NCI-H1436 (cell line): ENCODE measurements at places on chromosomes 4 and X.

DNA sequence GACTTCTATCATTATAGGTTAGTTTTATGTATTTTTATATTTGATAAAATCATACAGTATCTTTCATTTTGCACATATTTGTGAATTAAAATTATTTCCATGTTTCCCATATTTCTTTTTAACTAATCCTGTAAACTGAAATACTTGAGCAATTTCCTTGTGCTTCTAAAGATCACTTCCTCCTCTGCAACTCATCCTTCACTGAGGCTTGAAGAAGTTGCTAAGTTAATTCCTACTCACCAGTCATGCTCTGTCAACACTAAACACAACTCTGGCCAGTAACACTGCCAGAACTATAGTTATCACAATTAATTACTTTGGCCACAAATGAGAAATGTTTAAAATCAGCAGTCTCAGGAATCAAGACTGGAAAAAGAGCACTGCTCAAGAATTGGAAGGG, 6.7 kb downstream of the SPATA4 start:
- DNase-seq: no peak

- no peak for DNase-seq
Observed at GRCh38 chr4:24881508-24882196, 31.2 kb downstream of the CCDC149 start.

- DNase-seq: no peak
Observed at GRCh38 chrX:48802905-48803200, 986 bp downstream of the HDAC6 start.

DNA sequence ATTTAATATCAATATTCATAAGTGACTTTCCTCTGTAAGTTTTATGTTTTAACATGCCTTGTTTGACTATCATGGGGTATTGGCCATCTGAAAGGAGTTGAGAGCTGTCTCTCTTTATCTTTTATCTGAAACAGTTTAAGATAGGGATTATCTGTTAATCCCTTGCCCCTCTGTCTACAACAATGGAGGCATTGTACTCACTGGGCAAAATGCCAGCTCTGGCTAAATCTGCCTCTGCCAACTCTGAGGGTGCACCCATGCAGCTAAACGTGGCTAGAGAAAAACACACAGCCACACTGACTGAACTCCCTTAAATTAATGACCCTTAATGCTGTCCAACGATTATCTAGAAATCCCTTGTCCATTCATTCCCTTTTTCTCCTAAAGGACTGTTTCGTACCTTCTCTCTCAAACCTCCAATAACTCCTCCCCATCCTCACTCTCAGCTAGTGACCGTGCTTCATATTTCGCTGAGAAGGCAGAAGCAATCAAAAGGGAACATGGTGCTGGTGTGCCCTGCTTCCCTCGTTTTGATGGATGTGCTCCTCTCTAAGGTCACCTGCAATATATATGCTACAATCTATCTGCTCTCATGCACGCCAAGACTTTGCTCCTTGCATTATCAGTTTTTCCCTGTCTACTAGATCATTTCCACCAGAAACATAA, 10.3 kb downstream of the PHKA2 start:
- no peak for DNase-seq

DNA sequence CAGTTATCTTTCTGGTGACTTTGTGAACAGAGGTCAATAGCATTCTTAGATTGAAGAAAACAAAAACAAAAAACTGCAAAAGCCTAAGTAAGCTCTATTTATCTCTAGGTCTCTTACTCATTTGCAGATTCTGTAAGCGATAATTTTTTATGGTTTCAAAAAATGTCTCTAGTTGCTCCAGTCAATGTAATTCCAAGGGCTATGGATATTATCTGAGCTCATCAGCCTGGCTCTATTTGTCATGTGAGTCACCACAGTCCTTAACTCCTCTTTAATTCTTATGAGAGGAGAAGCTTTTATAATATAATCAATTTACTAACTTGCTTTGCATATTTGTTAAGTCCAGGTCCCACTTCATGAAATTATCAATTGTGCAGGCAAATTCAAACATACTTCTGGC, 79.1 kb downstream of the NPFFR2 start:
- no peak for DNase-seq

- DNase-seq: no peak
Observed at GRCh38 chrX:1493877-1494510, 41.3 kb upstream of the ASMTL start.

DNA sequence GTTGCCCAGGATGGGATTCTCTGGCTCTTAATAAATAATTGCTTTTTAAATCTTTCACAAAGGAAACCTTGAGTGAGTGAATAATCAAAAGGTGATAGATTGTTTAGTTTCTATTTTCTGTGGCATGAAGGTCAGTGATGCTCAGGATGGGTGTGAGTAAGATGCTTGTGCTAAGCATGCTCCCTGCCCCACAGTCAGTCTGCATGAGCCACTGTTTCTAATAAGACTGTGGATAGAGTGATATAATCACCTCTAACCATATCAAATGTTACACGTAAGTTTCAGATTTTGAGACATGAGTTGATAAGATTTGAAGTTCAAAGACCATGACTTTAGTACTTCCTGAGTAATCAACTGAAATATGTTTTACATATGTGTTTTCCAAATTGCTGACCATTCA, 2.7 kb upstream of the GAGE10 start:
- DNase-seq: no peak

GRCh38 chrX:109842611-109843010, 109.6 kb upstream of the ACSL4 start:
- no peak for DNase-seq

- no peak for DNase-seq
Observed at GRCh38 chr4:152468408-152468807, 67.5 kb downstream of the FBXW7 start.

DNA sequence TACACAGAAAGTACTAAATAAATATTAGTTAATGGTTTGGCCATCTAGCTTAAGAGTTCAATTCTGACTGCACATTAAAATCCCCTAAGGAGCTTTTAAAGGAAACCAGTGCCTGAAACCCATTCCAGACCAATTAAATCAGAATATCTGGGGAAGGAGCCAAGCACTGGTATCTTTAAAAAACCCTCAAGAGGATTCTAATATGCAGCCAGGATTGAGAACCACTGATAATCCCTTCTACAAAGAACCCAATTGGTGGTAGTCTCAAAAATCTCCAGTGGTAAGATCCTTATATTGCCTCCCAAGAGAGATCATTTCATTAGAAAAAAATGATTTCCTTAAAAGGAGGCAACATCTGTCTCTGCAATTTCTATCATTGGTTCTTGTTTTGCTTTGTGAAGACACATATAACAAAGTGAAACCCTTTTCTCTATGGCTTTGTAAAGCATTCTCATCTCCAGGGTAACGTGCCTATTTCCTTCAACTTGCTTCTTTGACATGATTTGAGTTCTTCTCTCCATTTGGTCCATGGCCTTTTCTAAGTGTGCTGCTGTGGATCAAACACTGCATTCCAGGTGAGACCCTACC, 3.5 kb downstream of the GPR34 start:
- DNase-seq: no peak

- DNase-seq: no peak
Observed at GRCh38 chr4:107468156-107468555, 251.9 kb downstream of the PAPSS1 start.

GRCh38 chr4:69697536-69698242, 44.6 kb upstream of the UGT2A1 start:
- no peak for DNase-seq

DNA sequence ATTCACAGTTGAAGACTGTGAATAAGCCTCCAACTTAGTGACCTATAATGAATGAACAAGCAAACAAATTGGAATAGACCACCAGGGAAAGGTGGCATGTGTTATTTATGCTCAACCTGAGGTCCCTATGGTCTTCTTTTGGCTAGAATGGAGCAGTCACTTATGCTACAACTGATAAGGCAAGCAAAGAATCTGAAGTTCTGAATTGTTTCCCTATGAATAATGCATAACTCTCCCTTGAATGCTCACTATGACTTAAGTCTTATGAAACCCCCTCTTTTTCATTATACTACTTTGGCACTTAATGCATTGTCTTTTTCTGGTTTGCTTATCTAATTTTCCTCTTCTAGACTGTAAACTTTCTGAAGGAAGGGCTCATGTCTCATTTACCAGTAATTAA, 2.6 kb downstream of the GIMD1 start:
- DNase-seq: no peak

DNA sequence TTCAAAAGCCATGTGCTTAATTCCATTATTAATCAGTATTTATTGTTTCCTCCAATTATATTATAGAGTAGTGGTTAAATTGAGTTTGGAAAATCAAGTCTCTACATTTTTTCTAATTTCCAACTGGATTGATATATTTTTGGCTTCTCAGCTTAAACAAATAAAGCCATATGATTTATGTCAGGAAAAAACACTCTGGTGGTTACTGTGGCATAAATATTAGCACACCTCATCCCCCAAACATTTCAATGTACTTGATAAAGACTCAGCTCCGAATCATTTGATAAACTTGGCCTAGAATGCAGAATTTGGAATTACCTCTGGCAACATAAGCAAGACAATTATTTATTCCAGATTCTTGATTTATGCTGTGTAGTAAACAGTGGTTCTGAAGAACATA, 2313.8 kb downstream of the ARAP2 start:
- no peak for DNase-seq

DNA sequence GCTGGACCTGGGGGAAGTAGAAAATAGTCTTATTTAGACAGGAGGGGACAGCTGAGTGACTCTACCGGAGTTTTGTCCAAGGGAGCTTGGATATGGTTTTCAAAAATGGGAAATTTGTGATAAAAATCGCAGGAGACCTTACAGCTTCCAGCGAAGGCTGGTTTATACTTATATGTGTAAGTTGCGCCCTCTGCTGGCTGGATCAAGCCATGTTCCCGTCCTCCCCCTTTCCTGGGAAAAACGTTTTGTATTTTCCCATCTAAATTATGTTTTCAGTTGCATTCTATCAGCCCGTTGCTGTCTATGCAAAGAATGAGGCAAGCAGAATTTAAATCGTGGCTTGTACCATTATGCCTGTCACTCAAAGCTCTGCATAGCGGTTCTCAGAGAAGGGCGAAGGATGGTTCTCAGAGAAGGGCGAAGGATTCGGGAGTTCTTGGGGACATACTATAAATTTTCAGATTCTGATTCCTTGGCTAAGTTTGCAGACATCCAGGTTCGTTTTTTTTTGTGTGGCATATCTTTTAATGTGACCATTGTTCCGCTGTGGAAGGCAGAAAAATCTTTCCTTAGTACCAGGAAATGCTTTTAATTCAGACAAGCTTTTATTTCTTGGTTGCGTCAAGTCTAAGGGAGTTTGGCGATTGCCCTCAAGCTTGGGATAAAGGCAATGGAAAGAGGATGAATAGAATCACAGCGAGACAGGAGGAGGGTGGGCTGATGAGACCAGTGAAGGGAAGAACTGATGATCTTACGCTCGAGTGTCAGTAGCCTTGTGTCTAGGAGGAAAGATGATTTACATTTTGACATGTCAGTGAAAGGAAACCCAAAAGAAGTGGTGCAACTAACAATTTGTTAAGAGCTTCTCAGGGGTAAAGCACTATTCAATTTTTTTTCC, 128.5 kb upstream of the ARX start:
- peak; percentile 30 for DNase-seq

DNA sequence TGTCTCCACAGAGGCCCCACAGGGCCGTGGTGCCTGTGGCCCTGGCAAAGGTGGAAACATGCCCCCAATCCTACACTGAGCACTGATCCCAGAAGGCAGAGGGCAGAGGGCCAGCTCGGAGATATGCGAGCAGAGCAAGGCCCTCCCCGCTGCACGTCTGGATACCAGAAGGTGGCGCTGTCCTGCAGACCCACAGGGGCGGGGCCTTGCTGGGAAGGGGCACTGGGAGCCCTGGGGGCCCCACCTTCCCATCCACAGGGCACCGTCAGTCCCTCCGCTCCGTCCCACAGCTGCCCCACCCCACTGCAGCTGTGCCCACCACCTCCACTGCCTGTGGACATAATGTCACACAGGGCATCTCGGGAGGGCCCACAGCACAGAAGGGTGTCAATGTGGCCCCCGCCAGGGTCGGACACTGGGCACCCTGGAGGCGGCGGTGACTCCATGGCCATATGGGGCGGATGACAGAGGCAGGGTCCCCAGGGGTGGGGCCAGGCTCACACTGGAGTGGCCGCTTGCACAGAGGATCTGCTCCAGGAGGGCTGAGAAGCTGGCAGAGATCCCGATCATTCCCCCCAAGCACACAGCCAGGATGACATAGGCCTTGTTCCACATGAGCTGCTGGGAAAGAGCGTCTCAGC, 4.8 kb downstream of the SLC49A3 start:
- peak; percentile 75 for DNase-seq

- peak; percentile 38 for DNase-seq
Observed at GRCh38 chr4:47704693-47705325, 133.1 kb downstream of the CORIN start.

GRCh38 chr4:107999932-108000539, 10.3 kb downstream of the HADH start:
- no peak for DNase-seq

GRCh38 chr4:125116431-125116830, 198.3 kb upstream of the FAT4 start:
- DNase-seq: no peak

GRCh38 chr4:138736362-138736761, 279.2 kb upstream of the NOCT start:
- no peak for DNase-seq

DNA sequence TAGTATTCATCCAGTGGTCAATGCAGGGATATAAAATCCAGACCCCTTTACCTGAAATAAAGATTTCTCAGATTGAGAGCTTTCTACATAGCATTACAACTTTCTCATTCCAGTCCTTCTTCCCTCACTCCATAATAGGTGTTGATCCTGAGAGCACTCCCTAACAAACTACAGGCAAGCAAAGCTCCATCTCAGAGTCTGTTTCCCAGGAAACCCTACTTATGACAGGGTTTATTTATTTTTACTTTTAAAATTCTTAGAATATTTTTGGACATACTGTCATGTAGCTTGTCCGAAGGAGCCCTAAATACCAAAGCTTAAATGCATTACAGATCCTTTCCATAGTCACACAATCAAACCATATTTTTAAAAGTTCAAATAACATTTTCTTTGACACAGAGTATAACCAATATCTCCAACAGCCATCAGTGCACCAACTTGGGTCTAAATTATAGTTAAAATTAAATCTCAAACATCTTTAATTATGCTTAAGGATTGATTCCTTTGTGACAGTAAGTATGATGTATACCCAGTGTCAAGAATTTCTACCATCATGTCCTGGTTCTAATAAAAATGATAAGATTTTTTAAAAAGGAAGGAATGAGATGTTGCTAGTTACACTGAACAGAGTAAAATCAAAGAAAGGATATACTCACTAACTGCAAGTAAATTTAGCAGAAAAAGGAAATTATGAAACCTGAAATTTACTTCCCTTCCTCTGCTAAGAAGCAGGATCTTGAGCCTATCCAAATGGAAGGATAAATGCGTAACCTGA, 580.4 kb upstream of the ADGRL3 start:
- no peak for DNase-seq

GRCh38 chr4:174631901-174632758, 109.8 kb upstream of the HPGD start:
- peak; percentile 11 for DNase-seq
